ENCODE measurements at places on chromosomes 7 and 10. TPM values are rescaled to one million over a fixed set of nuclear protein-coding genes. Genes with fewer than 3 reads are reported as not detected.
A peak's percentile ranks its signal among the peaks of the same experiment; 100 is the strongest.

GRCh38 chr10:64174666-64175255, 653.6 kb downstream of the REEP3 start:
- H3K4me3 ChIP-seq, result no peak overlapping the region
- no peaks in the 10 kb centered on the region for H3K4me1 ChIP-seq
- H3K36me3 ChIP-seq, result no peaks in the 10 kb centered on the region

Gene MBL2
- total RNA-seq, result not detected

- no peak overlapping the region for H3K27ac ChIP-seq
- no peaks in the 10 kb centered on the region for H3K27me3 ChIP-seq
- no peak overlapping the region for H3K4me3 ChIP-seq
- DNase-seq, result no peak
- H3K4me1 ChIP-seq, result peaks cover 6% of the 10 kb centered on the region
These were observed 78.6 kb upstream of the CAPZA2 start for GRCh38 chr7:116783666-116784318.

GRCh38 chr10:23171232-23171876, 20.8 kb upstream of the PTF1A start:
- peak; percentile 81 for DNase-seq
- H3K4me1 ChIP-seq, result peaks cover 7% of the 10 kb centered on the region
- no peaks in the 10 kb centered on the region for H3K36me3 ChIP-seq
- H3K4me3 ChIP-seq, result no peak overlapping the region
- H3K27me3 ChIP-seq, result peaks cover 80% of the 10 kb centered on the region

DNA sequence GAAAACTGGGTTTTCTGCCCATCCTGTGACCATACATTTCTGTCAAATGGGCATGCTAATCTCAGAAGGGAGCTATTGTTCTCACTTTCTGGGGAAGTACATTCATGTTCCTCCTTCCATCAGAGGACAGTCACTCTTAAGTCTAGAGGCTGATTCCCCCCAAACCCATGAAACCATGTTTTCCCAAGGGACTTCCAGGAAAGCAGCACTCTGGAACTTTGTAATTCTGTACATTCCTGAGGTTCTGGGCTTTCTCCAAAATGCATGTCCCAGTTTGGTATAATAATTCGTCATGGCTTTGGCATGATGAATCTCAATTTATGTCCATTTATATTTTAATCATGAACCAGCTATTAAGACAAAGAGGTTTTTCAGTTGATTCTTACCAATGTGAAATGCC, 688.1 kb downstream of the LRMDA start:
- no peak overlapping the region for H3K4me3 ChIP-seq
- no peaks in the 10 kb centered on the region for H3K36me3 ChIP-seq
- no peaks in the 10 kb centered on the region for H3K27me3 ChIP-seq
- no peak for DNase-seq

DNA sequence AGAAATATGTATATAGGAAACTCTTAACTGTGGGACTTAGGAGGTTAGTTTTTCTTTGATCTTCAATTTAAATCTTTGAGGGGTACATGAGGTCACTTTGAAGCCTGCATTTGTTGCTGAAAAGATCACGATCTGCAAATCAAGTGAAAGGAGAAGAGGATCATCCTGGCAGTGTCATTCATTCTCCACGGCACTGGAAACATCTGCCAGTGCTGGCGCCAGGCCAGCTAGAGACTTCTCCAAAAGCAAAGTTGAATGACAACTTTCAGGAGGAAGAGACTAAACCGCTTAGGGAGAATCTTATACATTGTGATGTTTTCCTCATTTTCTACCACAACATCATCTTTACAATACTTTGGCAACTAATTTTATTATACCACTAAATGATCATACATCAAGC, 42.5 kb downstream of the MRC1 start:
- H3K27ac ChIP-seq, result no peak overlapping the region
- no peak overlapping the region for H3K4me3 ChIP-seq
- DNase-seq, result no peak
- H3K4me1 ChIP-seq, result peaks cover 4% of the 10 kb centered on the region

Gene PAPOLB
- total RNA-seq, result 0.11 TPM

- H3K4me1 ChIP-seq, result no peaks in the 10 kb centered on the region
- DNase-seq, result no peak
- no peak overlapping the region for H3K4me3 ChIP-seq
These were observed 32.3 kb upstream of the ARID5B start for GRCh38 chr10:61869041-61869675.

Gene SPDYE16
- total RNA-seq, result not detected

DNA sequence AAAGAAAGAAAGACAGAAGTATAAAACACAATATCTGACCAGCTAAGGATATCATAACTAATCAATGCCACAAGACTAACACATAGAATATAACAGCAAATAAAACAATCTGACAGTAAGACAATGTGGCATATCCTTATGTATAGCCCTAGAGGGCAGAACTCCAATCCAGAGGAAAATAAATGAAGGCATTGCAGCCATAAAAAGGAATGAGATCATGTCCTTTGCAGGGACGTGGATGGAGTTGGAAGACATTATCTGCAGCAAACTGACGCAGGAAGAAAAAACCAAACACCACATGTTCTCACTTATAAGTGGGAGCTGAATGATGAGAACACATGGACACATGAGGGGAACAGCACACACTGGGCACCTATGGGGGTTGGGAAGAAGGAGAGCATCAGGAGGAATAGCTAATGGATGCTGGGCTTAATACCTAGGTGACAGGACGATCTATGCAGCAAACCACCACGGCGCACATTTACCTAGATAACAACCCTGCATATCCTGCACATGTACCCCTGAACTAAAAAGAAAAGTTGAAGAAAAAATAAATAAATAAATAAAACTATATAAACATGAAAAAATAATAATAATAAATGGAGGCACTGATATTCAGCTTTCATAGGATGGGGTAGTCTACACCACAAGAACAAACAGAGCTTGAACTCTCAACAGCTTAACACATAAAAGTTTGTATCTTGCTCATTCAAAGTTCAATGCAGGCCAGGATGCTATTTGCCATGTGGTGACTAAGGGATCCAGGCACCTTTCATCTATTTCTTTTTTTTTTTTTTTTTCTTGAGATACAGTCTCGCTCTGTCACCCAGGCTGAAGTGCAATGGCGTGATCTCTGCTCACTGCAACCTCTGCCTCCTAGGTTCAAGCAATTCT, 66.1 kb upstream of the KAT6B start:
- no peak overlapping the region for H3K27ac ChIP-seq
- H3K36me3 ChIP-seq, result no peaks in the 10 kb centered on the region
- no peak for DNase-seq
- H3K4me3 ChIP-seq, result no peak overlapping the region

DNA sequence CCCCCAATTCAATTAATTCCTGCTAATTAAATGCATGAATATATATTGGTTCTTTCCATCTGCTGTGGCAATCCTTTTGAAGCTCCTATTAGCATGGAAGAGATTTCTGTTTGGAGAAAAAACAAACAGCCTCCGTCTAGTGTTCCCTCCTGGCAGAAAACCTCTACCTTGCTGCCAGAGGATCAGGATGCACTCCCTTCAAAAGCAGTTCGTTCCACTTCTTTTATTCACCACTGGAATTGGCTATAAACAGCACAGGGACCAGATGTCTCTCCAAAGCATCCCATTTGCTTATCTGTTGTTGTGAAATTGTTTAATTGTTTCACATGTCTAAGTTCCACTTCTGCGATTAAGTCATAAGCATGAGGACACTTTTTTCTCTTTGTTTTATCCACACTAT, 77.8 kb upstream of the PTN start:
- no peak overlapping the region for H3K4me3 ChIP-seq
- H3K36me3 ChIP-seq, result no peaks in the 10 kb centered on the region
- H3K27me3 ChIP-seq, result no peaks in the 10 kb centered on the region
- no peak for DNase-seq
- no peak overlapping the region for H3K27ac ChIP-seq
- H3K4me1 ChIP-seq, result no peaks in the 10 kb centered on the region

GRCh38 chr10:24651923-24652322, 71.8 kb downstream of the ARHGAP21 start:
- H3K36me3 ChIP-seq, result no peaks in the 10 kb centered on the region
- H3K27me3 ChIP-seq, result no peaks in the 10 kb centered on the region
- no peak overlapping the region for H3K27ac ChIP-seq

Gene ASB10
- not detected for total RNA-seq

GRCh38 chr7:125661677-125662076, 732.1 kb upstream of the POT1 start:
- no peaks in the 10 kb centered on the region for H3K27me3 ChIP-seq
- no peak overlapping the region for H3K4me3 ChIP-seq
- H3K36me3 ChIP-seq, result no peaks in the 10 kb centered on the region

DNA sequence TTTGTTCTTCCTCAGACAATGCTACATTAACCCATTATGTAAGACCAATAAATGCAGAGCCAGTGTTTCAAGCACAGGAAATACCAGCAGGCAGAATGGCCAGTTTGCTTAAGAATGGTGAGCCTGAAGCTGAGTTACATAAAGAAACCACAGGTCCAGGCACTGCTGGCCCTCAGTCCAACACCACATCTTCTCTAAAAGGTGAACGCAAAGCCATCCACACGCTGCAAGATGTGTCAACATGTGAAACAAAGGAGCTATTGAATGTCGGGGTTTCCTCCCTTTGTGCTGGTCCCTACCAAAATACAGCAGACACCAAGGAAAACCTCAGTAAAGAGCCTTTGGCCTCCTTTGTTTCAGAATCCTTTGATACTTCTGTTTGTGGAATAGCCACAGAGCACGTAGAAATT, 63.8 kb downstream of the TASOR2 start:
- no peak for DNase-seq
- peaks cover 33% of the 10 kb centered on the region for H3K36me3 ChIP-seq
- no peak overlapping the region for H3K4me3 ChIP-seq
- H3K4me1 ChIP-seq, result peaks cover 16% of the 10 kb centered on the region

DNA sequence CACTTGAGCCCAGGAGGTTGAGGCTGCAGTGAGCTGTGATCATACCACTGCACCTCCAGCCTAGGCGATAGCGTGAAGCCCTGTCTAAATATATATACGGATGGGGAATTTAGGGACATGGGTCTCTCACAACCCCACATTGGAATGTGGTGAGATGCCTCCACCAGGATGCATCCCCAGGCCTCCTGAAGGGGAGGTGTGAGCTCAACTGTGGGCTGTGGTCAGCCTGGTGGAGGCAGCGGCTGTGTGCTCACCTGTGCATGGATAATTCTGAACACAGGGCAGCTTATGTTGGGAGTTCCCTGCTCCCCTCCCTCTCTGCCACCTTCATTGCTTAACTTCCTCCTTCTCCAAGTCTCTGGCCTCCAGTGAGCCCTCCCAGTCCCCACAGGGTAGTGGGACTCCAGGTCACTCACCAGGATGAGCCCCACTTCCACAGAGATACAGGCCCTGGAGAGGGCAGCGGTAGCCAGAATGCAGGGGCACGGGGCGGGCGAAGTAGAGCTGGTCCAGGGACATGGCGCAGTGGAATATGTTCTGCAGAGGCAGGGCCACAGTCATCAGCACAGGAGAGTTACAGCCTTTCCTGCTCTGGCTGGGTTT, 30.4 kb downstream of the PYROXD2 start:
- no peak overlapping the region for H3K27ac ChIP-seq
- peaks cover 5% of the 10 kb centered on the region for H3K4me1 ChIP-seq
- no peaks in the 10 kb centered on the region for H3K27me3 ChIP-seq
- no peak for DNase-seq
- no peaks in the 10 kb centered on the region for H3K36me3 ChIP-seq
- no peak overlapping the region for H3K4me3 ChIP-seq

GRCh38 chr10:133394801-133395221, 854 bp downstream of the MTG1 start:
- peaks cover 18% of the 10 kb centered on the region for H3K36me3 ChIP-seq
- H3K4me1 ChIP-seq, result peaks cover 3% of the 10 kb centered on the region
- peak overlapping the region; percentile 91 for H3K4me3 ChIP-seq
- DNase-seq, result no peak

Gene LDB1
- 88.8 TPM for total RNA-seq

- H3K4me3 ChIP-seq, result no peak overlapping the region
- no peaks in the 10 kb centered on the region for H3K27me3 ChIP-seq
- no peaks in the 10 kb centered on the region for H3K36me3 ChIP-seq
- DNase-seq, result no peak
- H3K27ac ChIP-seq, result no peak overlapping the region
- H3K4me1 ChIP-seq, result no peaks in the 10 kb centered on the region
These were observed 152.3 kb upstream of the STEAP4 start for GRCh38 chr7:88458946-88459345.

DNA sequence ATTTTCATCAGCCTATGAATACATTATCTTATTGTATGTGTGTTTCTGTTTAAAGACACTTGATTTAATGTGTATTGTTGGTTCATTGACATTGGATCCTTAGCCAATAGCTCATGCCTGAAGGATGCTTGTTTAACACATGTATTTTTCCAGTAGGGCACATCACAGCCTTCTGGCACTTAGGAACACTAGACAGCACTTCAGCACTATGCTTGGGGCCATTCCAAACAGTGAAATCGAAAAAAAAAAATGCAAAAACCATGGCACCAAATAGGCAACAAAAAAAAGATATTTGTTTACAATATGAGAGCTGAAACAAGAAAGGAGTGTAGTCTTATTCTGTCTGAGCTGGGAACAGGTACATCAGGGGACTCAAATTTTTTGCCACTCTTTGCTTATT, 262.8 kb downstream of the SLC25A13 start:
- no peak overlapping the region for H3K4me3 ChIP-seq
- H3K27me3 ChIP-seq, result no peaks in the 10 kb centered on the region
- DNase-seq, result no peak
- no peak overlapping the region for H3K27ac ChIP-seq
- no peaks in the 10 kb centered on the region for H3K4me1 ChIP-seq

Gene SORCS1
- 4.9 TPM for total RNA-seq

- DNase-seq, result no peak
- peaks cover 3% of the 10 kb centered on the region for H3K4me1 ChIP-seq
- H3K4me3 ChIP-seq, result no peak overlapping the region
- no peak overlapping the region for H3K27ac ChIP-seq
These were observed 5.7 kb upstream of the PLAC9 start for GRCh38 chr10:80126876-80127275.

DNA sequence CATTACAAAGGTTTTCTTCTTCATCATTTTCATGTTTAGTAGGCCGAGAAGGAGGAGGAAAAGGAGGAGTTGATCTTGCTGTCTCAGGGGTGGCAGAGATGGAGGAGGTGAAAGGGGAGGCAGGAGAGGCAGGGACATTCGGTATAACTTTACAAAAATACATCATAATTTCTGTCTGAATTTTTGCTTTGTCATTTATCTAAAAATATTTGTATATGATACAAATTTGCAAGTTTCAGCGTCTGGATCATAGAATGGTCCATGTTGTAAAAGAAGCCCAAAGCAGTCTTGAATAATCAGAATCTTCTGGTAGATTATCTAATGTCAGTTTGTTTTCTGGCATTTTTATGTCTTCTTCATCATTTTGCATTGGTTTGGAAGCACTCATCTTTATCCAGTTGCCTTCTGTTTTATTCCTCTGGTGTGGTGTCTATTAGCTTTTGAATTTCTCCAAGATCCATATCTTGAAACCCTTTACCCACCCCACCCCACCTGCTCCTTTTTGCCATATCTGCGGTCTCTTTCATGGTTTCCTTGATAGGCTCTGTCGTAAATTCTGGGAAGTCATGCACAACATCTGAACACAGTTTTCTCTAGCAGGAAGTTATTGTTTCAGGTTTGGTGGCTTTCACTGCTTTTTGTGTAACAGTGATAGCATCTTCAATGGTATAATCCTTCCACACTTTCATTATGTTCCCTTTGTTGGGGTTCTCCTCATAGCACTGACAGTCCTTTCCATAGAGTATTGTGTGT, 95.0 kb downstream of the ST7 start:
- no peak for DNase-seq
- no peak overlapping the region for H3K27ac ChIP-seq
- no peak overlapping the region for H3K4me3 ChIP-seq
- no peaks in the 10 kb centered on the region for H3K4me1 ChIP-seq
- H3K27me3 ChIP-seq, result no peaks in the 10 kb centered on the region

GRCh38 chr10:35778306-35778705, 136.2 kb upstream of the FZD8 start:
- H3K27me3 ChIP-seq, result no peaks in the 10 kb centered on the region
- no peaks in the 10 kb centered on the region for H3K4me1 ChIP-seq
- H3K36me3 ChIP-seq, result no peaks in the 10 kb centered on the region
- no peak overlapping the region for H3K27ac ChIP-seq
- no peak overlapping the region for H3K4me3 ChIP-seq
